ENCODE measurements at places on chromosomes 12 and 14.

DNA sequence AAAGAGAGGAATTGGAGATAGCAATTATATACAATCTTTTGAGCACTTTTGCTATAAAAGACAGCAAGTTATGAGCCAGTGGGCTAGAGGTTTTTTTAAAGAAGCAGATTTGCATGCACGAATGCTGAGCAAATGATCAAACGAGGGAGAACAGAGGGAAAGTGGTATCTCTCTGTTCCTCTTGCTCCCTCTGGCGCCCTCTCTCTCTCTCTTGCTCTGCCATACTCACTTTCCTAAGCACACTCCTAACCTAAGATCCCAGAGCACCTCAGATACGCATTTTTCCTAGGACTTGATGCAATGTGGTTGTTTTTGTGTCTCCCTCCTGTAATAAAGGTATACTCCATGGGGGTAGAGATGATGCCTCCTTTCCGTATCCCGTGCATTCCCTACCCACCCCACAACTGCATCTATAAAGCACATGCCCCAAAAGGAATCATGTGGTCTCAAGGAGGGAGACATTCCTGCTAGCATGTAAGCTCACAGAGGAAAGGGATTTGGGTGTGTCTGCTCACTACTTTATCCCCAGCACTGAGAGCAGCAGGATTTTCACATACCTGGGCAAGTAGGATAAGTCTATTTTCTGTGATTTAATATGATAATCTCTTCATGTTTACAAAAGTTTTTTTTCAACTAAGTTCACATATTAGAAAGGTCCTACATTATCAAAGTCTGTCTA is 270.2 kb downstream of the SSPN start:
- DNase-seq = no peak

DNA sequence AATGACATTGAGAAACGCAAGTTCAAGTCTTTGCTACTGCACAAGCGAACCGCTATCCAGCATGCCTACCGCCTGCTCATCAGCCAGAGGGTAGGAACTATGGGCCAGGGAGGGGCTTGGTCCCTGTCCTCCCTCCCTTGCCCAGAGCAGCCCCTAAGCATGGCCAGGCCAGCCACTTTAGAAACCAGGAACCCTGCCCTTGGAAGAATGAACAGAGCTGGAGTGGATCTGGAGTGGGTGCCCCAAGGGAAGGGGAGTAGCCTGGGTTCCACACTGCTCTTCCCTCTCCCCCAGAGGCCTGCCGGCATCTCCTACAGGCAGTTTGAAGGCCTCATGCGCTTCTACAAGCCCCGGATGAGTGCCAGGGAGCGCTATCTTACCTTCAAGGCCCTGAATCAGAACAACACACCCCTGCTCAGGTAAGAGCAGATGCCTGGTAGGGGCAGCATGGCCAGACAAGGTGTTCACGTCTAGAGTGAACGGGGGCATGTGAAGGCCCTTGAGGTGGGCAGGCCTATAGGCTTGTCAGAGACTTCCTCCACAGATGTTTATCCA is 55.8 kb downstream of the TPCN1 start:
- DNase-seq = no peak

GRCh38 chr14:53032838-53033390 is 82.1 kb upstream of the FERMT2 start:
- DNase-seq = no peak

- DNase-seq = no peak
Observed at GRCh38 chr12:31631809-31632208, 27.7 kb upstream of the ETFBKMT start.

DNA sequence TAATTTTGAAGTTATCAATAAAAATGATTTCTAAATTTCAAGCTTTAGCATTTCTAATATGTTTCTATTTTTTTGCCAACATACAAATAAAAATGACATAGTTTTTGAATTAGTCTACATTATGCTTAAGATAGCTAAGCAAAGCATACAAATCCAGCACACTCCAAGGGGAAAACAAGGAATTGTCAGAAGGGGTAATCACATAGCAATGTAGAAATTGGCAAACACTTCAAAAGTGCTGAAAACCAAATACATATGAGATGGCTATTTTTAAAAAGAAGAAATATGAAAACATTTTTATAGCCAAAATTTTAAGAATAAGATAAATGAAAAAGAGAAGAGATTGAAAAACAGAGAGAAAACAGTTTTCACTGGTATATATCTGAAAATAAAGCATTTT is 308.0 kb downstream of the SLC6A15 start:
- no peak for DNase-seq

- no peak for DNase-seq
Observed at GRCh38 chr14:99383472-99384449, 96.9 kb downstream of the SETD3 start.

GRCh38 chr14:23129759-23130316 is 10.8 kb upstream of the CEBPE start:
- no peak for DNase-seq
